ENCODE measurements at places on chromosomes 1 and 21.
A peak's percentile ranks its signal among the peaks of the same experiment; 100 is the strongest.

- DNase-seq = no peak
These were observed 18.4 kb downstream of the MIIP start for GRCh38 chr1:12037486-12038355.

DNA sequence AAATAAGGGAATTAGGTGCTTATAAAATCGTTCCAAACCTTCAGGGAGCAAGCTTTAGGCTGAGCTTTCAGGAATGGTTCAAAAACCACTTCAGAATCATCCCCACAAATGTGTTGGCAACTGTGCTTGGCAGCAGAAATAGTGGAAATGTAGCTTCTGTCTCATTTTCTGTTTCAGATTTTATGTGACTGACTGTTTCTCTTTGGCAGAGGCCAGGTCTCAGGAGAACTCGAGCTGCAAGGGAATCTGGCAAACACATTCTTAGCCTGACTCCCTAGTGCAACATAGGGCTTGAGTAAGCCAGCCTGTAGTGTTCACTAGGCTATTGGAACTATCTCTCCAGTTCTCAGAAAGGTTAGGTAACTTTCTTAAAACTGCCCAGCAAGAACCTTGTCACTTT is 128.6 kb downstream of the PLA2G4A start:
- no peak for DNase-seq

DNA sequence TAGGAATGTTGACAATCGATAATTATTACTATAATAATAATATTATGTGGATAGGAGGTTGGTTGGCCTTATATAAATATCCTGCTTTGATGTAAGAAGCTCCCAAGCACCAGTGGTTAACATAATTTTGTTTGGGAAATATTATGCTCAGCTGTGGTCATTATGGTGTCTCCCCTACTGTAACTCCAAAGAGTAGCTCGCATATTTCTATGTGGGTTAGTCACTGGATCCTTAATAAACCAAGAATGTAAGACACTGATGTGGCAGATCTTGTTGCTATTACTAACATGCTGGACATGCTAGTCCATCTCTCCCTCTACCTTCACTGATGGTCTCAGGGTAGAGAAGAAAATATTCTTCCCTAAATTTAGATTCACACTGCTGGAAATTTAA is 79.2 kb upstream of the RALGPS2 start:
- DNase-seq = no peak

DNA sequence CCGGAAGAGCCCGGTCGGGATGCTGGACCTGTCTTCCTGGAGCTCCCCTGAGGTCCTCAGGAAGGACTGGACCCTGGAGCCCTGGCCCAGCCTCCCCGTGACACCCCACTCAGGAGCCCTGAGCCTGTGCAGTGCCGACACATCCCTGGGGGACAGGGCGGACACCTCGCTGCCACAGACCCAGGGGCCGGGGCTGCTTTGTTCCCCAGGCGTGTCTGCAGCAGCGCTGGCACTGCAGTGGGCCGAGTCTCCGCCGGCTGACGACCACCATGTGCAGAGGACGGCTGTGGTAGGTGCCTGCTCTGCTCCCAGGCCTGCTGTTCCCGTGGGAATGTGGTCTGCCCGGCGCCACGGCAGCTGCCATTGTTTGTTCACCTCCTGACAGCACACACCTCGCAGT is 42.1 kb upstream of the DIP2A start:
- DNase-seq = no peak

DNA sequence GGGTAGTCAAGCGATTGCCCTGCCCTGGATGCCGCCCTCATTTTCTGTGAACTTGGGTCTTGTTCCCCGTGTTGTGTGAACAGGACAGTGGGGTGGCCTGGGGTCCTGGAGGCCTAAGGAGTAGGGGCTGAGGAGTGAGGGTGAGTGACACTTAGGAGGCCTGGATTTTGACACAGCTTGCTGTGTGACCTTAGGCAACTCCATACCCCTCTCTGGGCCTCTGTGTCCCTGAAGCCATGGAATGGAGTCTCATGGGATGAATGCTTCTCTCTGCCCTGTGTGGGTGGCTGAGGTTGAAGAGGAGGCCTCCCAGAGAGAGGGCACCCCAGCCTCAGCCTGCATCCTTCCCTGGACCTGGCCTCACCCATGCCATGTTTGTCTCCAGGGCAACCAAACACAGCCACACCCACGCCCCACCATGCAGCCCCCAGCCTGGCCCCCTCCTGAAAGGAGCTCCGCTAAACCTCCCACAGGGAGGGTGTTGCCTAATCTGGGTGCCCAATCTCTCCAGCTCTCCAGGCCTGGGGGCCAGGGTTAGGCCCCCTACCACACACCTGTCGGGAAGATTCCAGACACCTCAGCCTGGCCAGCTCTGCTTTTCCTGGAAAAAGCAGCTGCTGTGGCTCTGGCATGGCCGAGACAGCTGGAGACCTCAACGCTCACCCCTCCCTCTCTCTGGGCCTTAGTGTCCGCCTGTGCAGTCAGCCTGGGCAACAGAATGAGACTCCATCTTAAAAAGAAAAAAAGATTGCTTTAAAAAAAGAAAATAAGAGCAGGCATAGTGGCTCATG is 9.9 kb downstream of the MYOM3 start:
- peak; percentile 49 for DNase-seq

DNA sequence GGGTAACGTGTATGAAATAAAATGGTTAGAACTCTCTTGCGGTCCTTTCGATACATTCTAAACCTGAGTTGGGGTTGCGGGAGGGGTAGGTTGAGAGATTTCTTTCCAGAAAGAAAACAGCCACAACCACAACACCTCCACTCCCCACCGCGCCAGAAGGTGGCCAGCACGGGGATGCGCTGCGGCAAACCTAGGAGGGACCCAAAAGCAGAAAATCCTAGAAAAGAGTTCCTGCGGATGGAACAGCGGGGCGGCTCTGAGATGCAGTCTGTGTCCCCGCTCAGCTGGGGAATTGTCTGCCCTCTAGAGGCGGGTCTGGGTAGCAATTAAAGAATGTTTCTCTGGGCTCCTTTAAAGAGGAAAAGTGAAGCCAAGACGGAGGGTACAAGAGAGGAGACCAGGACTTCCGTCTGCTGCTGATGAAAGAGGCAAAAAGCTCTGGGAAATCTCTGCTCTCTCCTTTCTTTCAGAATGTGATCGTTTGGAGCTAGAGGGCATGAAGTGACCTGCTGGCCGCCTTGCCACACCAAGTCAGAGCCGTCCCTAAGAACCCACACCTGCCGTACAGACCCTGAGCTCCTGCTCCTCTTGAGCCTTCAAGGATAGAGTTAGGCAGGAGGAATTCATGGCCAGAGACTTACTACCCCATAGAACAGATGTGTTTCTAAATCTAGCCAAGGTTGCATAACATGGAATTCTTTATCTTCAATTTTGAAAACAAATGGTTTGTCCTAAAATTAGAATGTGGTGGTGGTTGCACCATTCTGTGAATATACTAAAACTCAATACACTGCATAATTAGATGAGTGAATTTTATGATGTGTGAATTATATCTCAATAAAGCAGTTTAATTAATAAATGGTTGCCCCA is 46.5 kb upstream of the COA6 start:
- DNase-seq = peak; percentile 72

DNA sequence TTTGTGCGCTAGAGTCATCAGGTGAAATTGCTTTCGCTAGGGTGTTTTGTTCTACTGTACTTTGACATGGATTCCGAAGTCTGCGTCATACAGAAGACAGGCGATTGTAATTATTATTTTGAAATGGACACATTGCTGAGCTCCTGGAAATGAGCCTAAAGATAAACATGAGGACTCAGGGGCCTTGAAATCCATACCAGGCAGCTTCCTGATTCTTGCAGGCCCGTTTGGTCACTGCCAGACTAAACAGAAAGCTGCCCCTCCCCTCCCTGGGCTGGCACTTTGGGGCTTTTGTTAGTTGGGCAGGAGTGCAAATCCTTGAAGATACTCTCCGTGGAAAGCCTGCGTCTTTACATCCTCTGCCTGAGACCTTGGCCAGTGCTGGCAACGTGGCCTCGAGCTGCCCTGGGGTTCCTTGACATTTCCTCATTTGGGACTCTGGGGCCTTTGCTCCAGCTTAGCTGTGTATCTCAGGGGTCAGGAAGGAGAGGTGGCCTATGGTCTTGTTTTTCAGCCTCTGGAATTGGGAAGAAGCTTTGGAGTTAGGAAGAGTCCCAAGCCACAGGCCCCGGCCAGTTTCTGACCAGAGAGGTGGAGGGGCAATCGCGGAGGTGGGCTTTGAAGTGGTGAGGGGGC is 26.9 kb upstream of the KCNE2 start:
- no peak for DNase-seq

GRCh38 chr1:53288002-53288789 is 39.7 kb downstream of the LRP8 start:
- DNase-seq = no peak

DNA sequence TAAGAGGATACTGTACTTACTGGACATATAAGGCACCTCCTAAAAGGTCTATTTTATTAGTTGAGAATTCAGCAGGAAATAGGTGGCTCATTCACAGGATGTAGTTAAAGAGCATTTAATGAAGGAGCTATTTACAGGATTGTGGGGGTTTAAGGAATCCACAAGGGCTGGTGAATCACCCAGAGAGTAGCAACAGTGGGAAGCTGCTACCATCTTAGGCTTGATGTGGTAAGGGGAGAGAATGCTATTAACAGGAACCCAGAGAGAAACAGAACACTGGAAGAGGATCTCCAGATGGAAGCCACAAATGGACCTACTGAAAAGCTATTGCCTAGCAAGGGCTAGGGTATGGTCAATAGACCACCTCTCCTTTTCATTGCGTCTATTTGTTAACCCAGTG is 52.0 kb upstream of the COL11A1 start:
- no peak for DNase-seq

DNA sequence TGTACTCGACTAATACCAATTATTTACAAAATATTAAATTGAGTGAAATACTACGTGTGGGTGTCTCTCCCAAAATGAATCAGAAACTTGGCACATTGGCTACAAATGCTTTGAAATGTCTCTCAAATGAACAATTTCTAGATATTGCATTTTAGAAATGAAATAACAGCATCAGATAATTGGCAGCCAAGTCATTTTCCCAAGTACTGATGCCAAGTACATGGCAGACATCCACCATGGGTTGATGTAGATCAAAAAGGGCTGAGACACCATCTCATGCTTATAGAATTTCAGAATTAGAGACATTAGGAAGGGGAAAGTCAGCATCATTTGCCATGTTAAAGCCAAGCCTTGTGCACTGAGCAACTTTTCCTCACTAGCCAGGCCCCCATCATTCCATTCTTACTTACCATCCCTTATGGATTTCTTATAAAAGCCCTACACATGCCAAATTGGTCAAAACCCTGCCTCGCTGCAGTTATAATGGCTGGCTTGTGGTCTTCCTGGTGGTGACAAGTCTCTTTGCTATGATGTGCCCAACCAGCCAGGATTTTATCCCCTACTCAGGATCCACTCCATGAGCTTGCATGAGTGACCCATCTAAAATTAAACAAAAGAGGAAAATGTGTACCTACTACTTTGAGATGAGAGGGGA is 73.1 kb downstream of the GREM2 start:
- DNase-seq = no peak

- peak; percentile 65 for DNase-seq
These were observed 9.2 kb upstream of the TNNI1 start for GRCh38 chr1:201430776-201431175.

DNA sequence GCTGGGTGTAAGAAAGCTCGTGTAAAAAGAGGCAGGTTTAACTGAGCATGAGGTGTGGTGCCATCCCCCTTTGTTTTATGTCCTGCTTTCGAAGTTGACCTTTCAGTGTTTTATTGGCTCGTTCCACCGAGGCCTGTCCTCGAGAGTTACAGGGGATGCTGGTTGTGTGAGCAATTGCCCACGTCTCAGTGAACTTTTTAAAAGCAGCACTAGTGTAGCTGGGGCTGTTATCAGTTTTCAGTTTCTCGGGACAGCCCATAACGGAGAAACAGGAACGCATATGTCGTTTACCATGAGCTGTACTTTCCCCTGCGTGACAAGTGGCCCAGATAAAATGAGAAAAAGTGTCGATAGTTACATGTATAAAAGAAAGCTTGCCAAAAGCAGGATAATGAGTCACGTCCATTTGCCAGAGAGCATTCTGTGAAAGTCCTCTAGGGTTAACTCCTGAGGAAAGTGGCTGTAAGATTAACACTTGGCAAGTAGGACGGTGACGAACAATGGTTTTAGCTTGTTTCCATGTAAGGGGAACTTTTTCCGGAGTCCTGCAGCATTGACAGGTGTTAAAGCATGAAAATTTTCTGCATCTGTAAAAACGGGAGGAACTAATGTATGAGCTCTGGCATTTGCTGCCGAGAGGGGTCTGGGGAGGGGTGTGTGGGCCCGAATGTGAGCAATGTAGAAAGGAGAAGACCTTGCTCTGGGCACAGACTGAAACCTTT is 7.8 kb upstream of the LRRC47 start:
- no peak for DNase-seq

GRCh38 chr1:72280131-72280530 is 2.2 kb downstream of the NEGR1 start:
- no peak for DNase-seq

- DNase-seq = no peak
These were observed 134.7 kb downstream of the HLX start for GRCh38 chr1:221013691-221014660.

DNA sequence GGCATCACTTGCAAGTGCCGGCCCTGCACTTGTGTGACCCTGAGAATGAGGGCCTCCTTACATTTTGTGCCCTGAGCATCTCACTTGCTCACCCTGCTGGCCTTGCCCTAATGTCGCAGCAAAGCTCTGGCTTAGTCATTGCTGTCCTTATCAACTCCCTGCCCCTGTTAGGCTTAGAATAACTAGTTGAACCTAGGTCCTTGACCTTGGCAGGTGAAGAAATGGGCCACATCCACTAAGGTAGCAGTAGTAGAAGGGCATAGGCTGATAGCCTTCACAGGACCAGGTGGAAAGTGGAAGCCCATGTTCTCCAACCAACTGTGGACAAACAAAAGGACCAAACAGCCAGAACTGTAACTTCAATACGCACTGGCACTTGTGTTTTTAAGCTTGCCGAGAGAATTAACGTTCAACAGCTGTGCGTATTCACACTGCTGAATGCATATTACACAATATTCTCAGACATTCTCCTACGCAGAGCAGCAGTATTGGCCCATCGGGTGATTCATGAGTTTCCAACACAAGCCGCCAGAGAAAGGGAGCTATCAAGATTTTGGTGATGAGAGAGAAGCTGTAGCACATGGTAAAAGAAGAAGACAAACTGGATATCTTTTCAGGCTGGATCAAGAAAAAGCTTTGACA is 27.7 kb upstream of the PTGFRN start:
- DNase-seq = no peak

- no peak for DNase-seq
These were observed 5.2 kb downstream of the AK2 start for GRCh38 chr1:33031506-33031905.

DNA sequence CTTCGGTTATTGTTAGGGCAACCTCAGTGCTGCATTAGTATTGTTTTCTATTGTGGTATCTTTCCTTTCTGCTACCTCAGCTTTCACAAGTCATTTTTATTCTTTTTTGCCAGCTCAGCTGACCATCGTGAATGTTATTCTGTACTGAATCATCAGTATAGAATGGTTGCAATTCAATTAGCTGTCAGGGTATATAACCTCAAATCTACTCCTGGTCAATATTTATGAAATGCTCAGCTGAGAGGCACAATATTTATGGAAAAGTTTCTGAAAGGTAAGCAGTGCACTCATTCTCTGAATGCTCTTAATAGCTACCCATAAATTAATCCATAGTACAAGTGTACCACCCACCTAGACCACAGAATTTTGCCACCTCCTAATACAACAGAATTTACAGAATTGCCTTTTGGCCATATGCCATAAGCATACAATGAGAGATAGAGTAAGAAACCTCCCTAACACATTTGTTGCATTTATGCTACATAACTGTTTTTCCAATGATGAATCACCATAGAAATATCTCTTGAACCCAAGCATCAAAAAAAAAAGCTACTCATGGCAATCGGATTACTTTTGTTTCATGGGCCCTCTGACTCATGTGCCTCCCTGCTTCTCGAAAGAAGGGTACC is 732.6 kb upstream of the CHRM3 start:
- no peak for DNase-seq
